Stimulated activated CD8-positive, alpha-beta memory T cell treated with anti-CD3 and anti-CD28 coated beads, Interleukin-2, amount 100 ng/mL, for 48 hours (primary cell): ENCODE measurements at places on chromosomes 7 and 10.

GRCh38 chr10:22321156-22321923, 441 bp downstream of the BMI1 start:
- DNase-seq, result no peak

GRCh38 chr7:47080816-47081215, 501.1 kb downstream of the TNS3 start:
- no peak for DNase-seq

GRCh38 chr10:35326466-35327235, 9.7 kb upstream of the CCNY start:
- DNase-seq, result no peak

DNA sequence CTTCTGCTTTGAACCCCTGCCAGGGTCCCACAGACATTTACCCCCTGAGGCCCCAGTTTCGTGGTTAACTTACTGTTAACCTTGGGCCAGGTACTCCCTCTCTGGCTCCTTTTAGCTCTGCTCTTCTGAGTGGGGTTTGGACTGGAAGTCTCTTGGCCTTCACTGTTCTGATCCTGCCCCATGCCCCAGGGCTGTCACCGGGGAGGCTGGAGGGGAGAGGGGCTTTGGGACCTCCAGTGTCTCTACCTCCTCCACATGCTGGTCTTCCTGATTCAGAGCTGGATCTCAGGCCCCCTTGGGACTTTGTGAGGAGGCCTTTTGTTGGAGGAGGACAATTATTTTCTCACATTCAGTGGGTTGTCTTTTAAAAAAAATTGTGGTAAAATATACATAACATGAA, 12.7 kb upstream of the PALD1 start:
- no peak for DNase-seq

GRCh38 chr10:76202777-76203176, 771.4 kb downstream of the LRMDA start:
- no peak for DNase-seq

GRCh38 chr10:30436191-30436611, 2.2 kb downstream of the MAP3K8 start:
- DNase-seq, result no peak

DNA sequence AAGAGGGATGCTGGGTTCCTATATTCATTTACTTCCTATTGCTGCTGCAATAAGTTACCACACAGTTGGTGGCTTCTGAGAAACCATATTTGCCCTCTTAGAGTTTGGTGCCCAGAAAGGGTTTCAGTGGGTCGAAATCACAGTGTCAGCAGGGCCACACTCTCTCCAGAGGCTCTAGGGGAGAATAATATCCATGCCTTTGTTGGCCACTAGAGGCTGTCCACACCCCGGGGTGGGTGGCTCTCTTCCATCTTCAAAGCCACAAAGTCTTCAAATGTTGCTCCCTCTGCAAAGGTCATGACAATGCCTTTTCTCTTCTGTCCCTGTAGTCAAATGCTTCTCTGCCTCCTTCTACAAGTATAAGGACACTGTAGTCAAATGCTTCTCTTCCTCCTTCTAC, 989.4 kb downstream of the CCSER2 start:
- no peak for DNase-seq

GRCh38 chr7:90512821-90513254, 43.4 kb downstream of the PTTG1IP2 start:
- no peak for DNase-seq

DNA sequence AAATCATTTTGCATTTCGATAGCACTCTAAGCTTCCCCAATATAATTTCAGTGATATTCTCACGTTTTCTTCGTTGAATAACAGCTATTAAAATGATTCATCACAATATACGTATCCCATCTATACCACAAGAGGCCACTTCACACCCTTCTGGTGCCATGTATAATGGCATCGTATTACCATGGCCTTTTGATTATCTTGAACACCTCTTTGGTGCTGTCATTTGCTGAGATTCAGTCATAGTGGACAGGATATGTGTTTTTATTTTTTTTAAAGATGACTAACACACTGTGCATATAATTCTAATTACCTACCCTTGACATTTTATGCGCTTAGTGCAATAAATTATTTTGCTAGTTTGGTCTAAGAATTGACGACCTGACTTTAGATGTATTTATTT, 6.7 kb upstream of the INSYN2A start:
- DNase-seq, result no peak

- no peak for DNase-seq
Observed at GRCh38 chr10:20622531-20623211, 274.4 kb downstream of the NEBL start.

DNA sequence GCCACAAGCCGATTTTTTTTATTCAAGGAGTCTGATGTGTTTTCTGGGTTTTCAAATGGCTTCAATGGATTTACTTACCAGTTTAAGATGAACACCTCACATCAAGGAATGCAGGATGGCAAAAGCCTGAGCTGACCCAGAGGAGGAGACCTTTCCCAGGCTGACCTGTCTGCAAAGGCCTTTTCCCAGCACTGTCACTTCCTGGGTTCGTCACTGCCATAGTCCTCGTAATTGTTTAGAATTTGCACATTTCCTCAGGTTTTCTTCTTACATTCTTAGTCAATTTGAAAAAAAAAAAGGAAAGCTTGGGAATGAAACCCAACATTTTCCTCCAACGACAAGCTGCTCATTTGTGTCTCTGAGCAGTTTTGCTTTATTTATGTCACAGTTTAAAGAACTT, 42.0 kb downstream of the PTER start:
- DNase-seq, result no peak

DNA sequence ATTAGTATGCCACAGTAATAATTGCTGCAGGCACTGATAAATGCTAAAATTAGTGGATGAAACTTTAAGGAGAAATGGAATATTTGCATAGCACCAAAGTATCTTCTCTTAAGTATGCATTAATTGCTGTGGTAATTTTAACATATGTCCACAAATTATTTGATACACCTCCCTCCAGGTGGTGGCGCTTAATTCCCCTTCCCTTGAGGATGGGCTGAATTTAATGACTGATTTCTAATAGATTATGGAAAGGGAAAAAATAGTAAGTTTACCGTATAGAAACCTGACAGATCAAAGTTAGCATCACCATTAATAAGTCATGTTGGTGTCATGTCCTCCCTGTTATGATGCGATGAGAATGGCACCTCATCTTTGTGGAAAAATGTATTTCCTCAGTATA, 519.2 kb downstream of the TFEC start:
- no peak for DNase-seq

- DNase-seq, result no peak
Observed at GRCh38 chr10:57654856-57655255, 612.8 kb downstream of the IPMK start.

DNA sequence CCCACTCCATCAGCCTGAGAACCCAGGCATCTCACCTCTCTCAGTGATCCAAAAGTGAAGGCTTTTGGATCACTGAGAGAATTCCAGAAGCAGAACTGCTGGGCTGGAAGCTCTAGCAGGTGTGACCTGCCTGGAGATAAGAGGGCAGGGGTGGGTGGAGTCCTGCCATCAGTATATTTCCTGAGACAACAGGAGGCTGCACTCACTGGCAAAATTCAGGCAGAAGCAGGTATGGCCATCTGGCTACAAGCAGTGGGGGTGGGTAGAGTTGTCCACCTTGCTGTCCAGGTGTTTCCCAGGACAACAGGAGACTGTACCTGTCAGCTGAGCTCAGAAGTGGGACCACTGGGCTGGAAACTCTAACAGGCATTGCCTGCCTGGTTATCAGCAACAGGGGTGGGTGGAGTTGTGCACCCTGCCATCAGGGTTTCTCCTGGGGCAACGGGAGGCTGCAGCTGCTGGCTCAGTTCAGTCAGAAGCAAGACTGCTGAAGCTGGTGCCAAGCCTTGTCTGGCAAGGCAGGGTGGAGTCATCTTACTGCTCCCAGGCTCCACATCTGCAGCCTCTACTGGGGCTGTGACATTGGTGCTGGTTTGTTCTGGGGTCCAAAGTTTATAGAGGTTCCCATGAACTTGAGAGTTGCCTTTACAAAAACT, 47.2 kb upstream of the SFTPD start:
- DNase-seq, result no peak

DNA sequence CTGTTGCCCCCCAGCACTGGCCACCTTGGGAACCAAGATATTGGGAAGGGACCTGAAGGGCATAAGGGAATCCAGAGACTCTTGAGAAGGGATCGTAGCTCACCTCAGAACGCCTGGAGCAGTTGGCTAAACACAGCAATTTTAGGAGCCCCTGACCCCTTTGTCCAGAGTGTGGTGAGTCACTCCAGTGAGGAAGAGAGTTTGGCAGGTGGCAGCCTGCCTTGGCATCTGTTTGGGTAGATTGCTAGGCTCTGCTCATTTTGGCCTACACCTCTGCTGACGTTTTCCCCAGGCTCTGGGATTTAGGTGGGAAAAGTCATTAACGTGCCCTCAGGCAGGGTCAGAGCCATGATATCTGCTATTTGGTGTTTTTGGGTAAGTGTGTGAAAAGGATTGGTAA, 100.6 kb downstream of the GRB10 start:
- DNase-seq, result no peak

DNA sequence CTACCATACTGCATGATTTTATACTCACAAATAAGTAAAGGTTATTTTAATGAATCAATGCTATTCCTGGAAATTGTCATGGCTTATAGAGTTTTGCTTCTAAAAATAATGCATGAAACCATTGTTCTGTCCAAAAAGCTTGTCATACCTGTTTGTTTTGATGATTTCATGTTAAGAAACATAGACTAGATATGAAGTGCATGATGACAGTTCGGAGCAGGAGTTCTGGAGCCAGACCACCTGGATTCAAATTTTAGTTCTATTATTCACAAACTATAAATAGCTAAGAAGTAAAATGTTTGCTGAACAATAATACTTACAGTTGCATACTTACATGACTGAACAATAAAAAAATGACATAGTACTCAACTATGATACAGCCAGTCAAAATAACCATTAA, 107.0 kb upstream of the AKR1E2 start:
- DNase-seq, result no peak

GRCh38 chr7:151484971-151485707, 34.6 kb downstream of the RHEB start:
- no peak for DNase-seq

- no peak for DNase-seq
Observed at GRCh38 chr7:143477501-143478150, at the start of gene TAS2R41. TAS2R41 (plus strand) TSS chr7:143477873; CDS start chr7:143477873, 0 bp downstream.

GRCh38 chr10:124621637-124622036, 122.5 kb downstream of the FAM53B start:
- DNase-seq, result no peak
